ENCODE measurements at places on chromosomes 11 and 22. TPM values are rescaled to one million over a fixed set of nuclear protein-coding genes. Genes with fewer than 3 reads are reported as not detected.
A peak's percentile ranks its signal among the peaks of the same experiment; 100 is the strongest.

SMIM38 gene
- 0.13 TPM for total RNA-seq

FOLR1 gene
- not detected for total RNA-seq

MIOX gene
- total RNA-seq, result 0.48 TPM

ASCL3 gene
- not detected for total RNA-seq

GNG3 gene
- not detected for total RNA-seq

CDKN1C gene
- 0.55 TPM for total RNA-seq

MEN1 gene
- 32.5 TPM for total RNA-seq

DNA sequence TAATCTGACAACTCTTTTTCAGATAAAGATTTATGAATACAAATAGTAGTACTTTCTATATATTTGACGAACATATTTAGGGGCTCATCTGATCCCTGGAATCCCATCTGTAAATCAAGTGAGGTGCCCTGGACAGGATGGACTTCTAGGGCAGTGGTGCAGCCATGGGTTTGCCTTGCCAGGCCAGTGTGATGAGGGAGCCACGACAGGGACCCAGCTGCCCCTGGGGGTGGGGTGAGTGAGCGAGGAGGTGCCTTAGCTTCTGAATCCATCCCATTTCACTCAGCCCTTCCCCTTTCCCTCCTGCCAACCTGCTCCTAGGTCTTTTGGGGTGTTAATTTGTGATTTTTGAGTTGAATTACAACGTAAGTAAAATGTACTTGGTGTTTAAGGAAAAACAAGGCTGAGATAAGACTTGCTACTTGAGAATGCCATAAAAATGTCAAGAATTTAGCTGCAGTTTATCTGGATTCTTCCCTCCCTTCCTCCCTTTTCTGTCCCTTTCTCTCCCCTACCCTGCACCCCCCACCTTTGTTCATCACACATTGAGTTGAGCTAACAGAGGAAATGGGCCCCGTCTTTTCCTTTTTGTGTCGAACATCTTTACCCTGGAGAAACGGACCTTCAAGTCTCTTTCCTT lies 60.8 kb downstream of the PPFIBP2 start:
- H3K36me3 ChIP-seq, result no peaks in the 10 kb centered on the region
- no peak overlapping the region for H3K27ac ChIP-seq
- peaks cover 13% of the 10 kb centered on the region for H3K27me3 ChIP-seq
- H3K4me3 ChIP-seq, result no peak overlapping the region

- H3K27me3 ChIP-seq, result peaks cover 15% of the 10 kb centered on the region
- H3K4me1 ChIP-seq, result peaks cover 40% of the 10 kb centered on the region
- DNase-seq, result no peak
- H3K4me3 ChIP-seq, result no peak overlapping the region
- H3K27ac ChIP-seq, result peak overlapping the region; percentile 61
- no peaks in the 10 kb centered on the region for H3K36me3 ChIP-seq
These were observed 4.4 kb downstream of the TMEM121B start for GRCh38 chr22:17116572-17117330.

DNA sequence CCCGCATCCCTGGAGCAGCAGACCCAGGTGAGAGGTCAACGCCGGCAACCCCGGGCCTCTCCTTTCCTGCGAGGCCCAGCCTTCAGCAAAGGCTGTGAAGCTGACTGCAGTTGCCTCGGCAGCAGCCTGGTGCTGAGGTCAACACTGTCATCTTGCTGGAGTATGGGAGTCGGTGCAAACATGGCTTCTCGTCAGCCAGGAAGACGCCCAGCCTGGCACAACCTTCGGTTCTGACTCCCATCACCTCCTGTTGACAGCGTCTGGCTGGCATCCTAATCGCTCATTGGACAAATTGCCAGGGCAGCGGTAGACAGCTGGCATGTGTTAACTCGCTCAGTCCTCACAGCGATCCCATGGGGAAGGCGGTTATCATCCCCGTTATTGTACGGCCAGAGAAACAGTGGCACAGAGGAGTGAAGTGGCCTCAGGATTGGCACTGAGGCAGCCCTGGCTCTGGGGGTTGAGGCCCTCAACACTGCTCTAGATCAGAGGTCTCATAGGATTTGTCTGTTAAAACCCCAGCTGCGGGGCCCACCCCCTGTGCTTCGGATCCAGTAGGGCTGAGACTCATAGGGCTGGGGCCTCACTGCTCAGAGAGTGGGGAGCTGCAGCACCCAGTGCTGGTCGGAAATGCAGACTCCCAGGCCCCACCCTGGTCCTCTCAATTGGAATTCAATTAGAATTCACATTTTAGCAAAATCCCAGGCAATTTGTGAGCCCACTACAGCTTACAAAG lies 39.3 kb upstream of the TP53I11 start:
- no peak overlapping the region for H3K4me3 ChIP-seq
- no peaks in the 10 kb centered on the region for H3K36me3 ChIP-seq

- H3K27ac ChIP-seq, result no peak overlapping the region
- H3K36me3 ChIP-seq, result no peaks in the 10 kb centered on the region
- DNase-seq, result no peak
- peaks cover 9% of the 10 kb centered on the region for H3K4me1 ChIP-seq
These were observed 181.4 kb downstream of the KIRREL3 start for GRCh38 chr11:126819194-126819593.

- peaks cover 28% of the 10 kb centered on the region for H3K27me3 ChIP-seq
- H3K4me1 ChIP-seq, result peaks cover 11% of the 10 kb centered on the region
- no peak for DNase-seq
- H3K27ac ChIP-seq, result no peak overlapping the region
- no peaks in the 10 kb centered on the region for H3K36me3 ChIP-seq
- H3K4me3 ChIP-seq, result no peak overlapping the region
These were observed 3.2 kb upstream of the GNAZ start for GRCh38 chr22:23067023-23067650.

DNA sequence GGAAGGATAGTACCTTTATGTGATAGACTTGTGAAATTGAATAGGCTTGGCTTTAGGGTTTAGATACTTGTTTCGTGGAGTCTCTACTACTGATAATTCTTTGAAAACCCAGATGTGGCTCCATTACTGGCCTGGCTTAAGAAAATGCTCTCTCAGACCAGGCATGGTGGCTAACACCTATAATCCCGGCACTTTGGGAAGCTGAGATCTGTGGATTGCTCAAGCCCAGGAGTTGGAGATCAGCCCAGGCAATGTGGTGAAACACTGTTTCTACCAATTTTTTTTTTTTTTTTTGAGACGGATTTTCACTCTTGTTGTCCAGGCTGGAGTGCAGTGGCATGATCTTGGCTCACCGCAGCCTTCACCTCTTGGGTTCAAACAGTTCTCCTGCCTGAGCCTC lies 40.9 kb downstream of the ATG13 start:
- peaks cover 43% of the 10 kb centered on the region for H3K36me3 ChIP-seq
- DNase-seq, result no peak
- no peak overlapping the region for H3K27ac ChIP-seq
- H3K27me3 ChIP-seq, result no peaks in the 10 kb centered on the region
- peaks cover under 1% of the 10 kb centered on the region for H3K4me1 ChIP-seq

GRCh38 chr11:113551645-113552044 lies 76.4 kb upstream of the DRD2 start:
- H3K4me3 ChIP-seq, result no peak overlapping the region
- peaks cover 34% of the 10 kb centered on the region for H3K27me3 ChIP-seq
- no peak for DNase-seq
- no peak overlapping the region for H3K27ac ChIP-seq
- H3K4me1 ChIP-seq, result peaks cover 1% of the 10 kb centered on the region

GRCh38 chr22:38870312-38870741 lies 1.7 kb downstream of the CBX6 start:
- peaks cover 53% of the 10 kb centered on the region for H3K4me1 ChIP-seq
- DNase-seq, result peak; percentile 88
- H3K36me3 ChIP-seq, result peaks cover 34% of the 10 kb centered on the region
- H3K4me3 ChIP-seq, result peak overlapping the region; percentile 92

GRCh38 chr22:45061332-45061731 lies 51.5 kb upstream of the PHF21B start:
- H3K4me3 ChIP-seq, result no peak overlapping the region
- H3K36me3 ChIP-seq, result no peaks in the 10 kb centered on the region
- no peak for DNase-seq
- H3K27ac ChIP-seq, result no peak overlapping the region
- peaks cover 6% of the 10 kb centered on the region for H3K27me3 ChIP-seq

DNA sequence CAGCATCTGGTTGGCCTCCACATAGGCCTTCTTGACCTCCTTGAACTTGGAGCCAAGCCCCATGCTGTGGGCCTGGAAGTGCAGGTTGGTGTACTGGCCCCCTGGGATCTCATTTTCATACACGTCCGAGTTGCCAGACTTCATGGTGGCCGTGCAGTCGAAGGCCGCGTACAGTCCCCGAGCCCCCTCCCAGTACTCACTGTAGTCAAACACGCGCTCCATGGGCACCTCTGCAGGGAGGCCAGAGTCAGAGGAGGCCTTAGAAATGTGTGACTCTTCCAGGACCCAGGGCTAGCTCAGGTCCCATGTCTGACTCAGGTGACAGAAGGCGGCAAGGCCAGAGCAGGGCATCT lies 6.7 kb upstream of the LRFN4 start:
- H3K4me1 ChIP-seq, result peaks cover 30% of the 10 kb centered on the region
- H3K27me3 ChIP-seq, result no peaks in the 10 kb centered on the region
- peaks cover 2% of the 10 kb centered on the region for H3K36me3 ChIP-seq
- H3K27ac ChIP-seq, result no peak overlapping the region
- H3K4me3 ChIP-seq, result no peak overlapping the region

- H3K4me1 ChIP-seq, result no peaks in the 10 kb centered on the region
- H3K27ac ChIP-seq, result no peak overlapping the region
- DNase-seq, result no peak
- H3K36me3 ChIP-seq, result no peaks in the 10 kb centered on the region
- no peaks in the 10 kb centered on the region for H3K27me3 ChIP-seq
These were observed 1243.0 kb upstream of the RAG2 start for GRCh38 chr11:37841016-37841415.

GRCh38 chr22:20102203-20102780 lies 13.6 kb upstream of the RANBP1 start:
- H3K36me3 ChIP-seq, result peaks cover 52% of the 10 kb centered on the region
- peak overlapping the region; percentile 57 for H3K27ac ChIP-seq
- no peak overlapping the region for H3K4me3 ChIP-seq

DNA sequence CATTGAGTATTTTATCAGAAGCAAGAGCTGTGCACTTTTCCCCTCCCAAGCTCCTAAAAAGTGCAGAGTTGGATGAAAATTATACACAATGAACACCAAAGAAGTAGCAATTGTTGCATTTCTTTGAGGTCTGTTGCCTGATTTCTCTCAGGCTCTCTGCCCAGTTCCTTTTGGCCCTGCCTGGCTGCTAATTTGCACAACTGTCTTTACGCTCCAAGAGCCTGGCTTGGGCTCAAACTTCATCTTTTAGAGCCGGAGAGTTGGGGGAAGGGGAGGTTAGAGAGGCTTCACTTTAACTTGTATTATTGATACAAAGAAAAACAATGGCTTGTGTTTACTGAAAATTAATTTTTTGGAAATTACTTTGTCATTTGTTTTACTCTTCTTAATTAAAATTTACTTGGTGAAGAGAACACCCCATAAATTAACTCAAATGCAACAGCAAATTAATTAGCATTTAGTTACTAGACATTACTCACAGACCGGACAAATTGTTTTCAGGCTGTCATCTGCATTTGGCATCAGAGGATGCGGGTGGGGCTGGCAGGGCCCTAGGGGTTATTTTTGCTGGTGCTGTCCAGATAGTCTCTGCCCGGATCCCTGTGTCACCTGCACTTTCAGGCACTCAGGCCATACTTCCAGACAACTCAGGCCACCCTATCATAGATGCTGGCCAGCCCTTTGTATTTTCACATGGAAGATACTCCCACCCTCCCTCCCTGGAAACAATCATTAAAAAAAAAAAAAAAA lies 407.3 kb downstream of the NXPE2 start:
- H3K4me1 ChIP-seq, result no peaks in the 10 kb centered on the region
- no peak for DNase-seq
- H3K27ac ChIP-seq, result no peak overlapping the region
- no peaks in the 10 kb centered on the region for H3K27me3 ChIP-seq
- no peaks in the 10 kb centered on the region for H3K36me3 ChIP-seq
- H3K4me3 ChIP-seq, result no peak overlapping the region

DNA sequence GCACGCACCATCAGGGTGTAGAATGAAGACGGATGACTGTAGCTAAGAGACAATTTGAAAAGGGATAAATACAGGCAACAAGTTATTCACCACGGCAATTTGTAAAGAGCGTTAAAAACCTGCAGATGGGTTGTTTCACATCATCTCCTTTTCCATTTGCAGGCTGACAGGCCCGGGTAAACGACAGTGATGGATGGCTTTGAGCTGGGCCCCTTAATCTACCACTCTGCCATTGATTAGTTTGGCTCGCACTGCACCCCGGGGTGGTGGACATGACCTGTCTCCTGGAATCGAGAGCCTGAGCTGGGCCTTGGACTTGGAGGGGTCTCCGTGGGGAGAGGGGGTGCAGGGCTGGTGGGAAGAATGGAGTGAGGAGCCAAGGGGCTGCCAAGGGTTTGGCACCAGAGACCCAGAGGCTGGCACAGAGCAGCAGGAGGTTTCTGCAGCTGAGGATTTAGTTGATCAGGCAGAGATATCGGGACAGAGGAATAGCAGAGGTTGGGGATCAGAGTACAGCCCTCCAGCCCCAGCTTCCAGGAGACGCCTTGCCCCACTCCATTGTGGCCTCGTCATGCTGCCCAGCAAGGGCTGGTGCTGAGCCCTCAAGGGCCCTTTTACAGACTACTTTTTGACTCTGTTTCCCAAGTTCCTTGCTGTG lies 110.6 kb upstream of the NECTIN1 start:
- no peaks in the 10 kb centered on the region for H3K36me3 ChIP-seq
- no peaks in the 10 kb centered on the region for H3K4me1 ChIP-seq
- no peak overlapping the region for H3K4me3 ChIP-seq
- DNase-seq, result no peak
- peaks cover 29% of the 10 kb centered on the region for H3K27me3 ChIP-seq

GRCh38 chr11:17593466-17594245 lies 46.6 kb downstream of the OTOG start:
- no peak for DNase-seq
- no peaks in the 10 kb centered on the region for H3K4me1 ChIP-seq
- no peak overlapping the region for H3K4me3 ChIP-seq
- no peaks in the 10 kb centered on the region for H3K27me3 ChIP-seq
- H3K27ac ChIP-seq, result no peak overlapping the region

GRCh38 chr22:27976586-27976985 lies 57.5 kb upstream of the PITPNB start:
- no peak overlapping the region for H3K27ac ChIP-seq
- no peak for DNase-seq
- H3K27me3 ChIP-seq, result no peaks in the 10 kb centered on the region
- H3K4me1 ChIP-seq, result no peaks in the 10 kb centered on the region

All from activated CD4-positive, alpha-beta memory T cell treated with anti-CD3 and anti-CD28 coated beads, Interleukin-2, amount 10 ng/mL, durations not matched to agents 7 days and 5 days (primary cell).